Astrocyte (in vitro differentiated cells and primary cell): ENCODE measurements at places on chromosomes 4 and X. TPM values are rescaled to one million over a fixed set of nuclear protein-coding genes. Genes with fewer than 3 reads are reported as not detected.

GRCh38 chr4:147054228-147054872 lies 108.7 kb upstream of the TTC29 start:
- no peaks in the 10 kb centered on the region for H3K27me3 ChIP-seq
- peak; percentile 37 for DNase-seq
- no peak overlapping the region for H3K4me3 ChIP-seq
- H3K27ac ChIP-seq: no peak overlapping the region
- no peaks in the 10 kb centered on the region for H3K4me1 ChIP-seq

- DNase-seq: peak; percentile 39
- H3K27ac ChIP-seq: no peak overlapping the region
- no peak overlapping the region for H3K4me3 ChIP-seq
- H3K36me3 ChIP-seq: no peaks in the 10 kb centered on the region
- H3K4me1 ChIP-seq: no peaks in the 10 kb centered on the region
- no peaks in the 10 kb centered on the region for H3K27me3 ChIP-seq
These were observed 48.7 kb downstream of the STIM2 start for GRCh38 chr4:26909369-26909768.

DNA sequence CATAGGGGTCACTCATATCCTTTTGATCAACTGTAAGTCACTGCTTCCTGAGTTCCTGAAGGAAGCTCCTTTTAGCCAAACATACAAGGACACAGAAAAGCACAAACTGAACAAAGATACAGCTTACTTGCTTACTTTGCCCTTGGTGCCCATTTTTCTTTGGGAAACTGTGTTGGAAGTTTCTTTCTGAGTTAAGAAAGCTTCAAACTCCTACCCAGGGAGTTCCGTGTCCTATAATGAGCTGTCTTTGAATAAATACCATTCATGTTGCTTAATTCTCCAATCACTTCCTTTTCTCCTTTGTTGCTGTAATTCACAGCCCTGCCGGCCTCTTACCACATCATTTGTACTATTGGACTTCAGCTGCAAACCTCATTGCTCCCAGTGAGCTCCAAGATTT lies at the start of gene ADH4:
ADH4 (minus strand) TSS at position 228 of the 400 bp plus-strand sequence; CDS start at position 153, 75 bp downstream.
- H3K27me3 ChIP-seq: no peaks in the 10 kb centered on the region
- peak; percentile 8 for DNase-seq
- no peaks in the 10 kb centered on the region for H3K36me3 ChIP-seq

GRCh38 chr4:3205995-3206394 lies 43.0 kb upstream of the MSANTD1 start:
- no peak for DNase-seq
- no peaks in the 10 kb centered on the region for H3K27me3 ChIP-seq
- H3K27ac ChIP-seq: no peak overlapping the region
- no peak overlapping the region for H3K4me3 ChIP-seq
- peaks cover 11% of the 10 kb centered on the region for H3K4me1 ChIP-seq

DNA sequence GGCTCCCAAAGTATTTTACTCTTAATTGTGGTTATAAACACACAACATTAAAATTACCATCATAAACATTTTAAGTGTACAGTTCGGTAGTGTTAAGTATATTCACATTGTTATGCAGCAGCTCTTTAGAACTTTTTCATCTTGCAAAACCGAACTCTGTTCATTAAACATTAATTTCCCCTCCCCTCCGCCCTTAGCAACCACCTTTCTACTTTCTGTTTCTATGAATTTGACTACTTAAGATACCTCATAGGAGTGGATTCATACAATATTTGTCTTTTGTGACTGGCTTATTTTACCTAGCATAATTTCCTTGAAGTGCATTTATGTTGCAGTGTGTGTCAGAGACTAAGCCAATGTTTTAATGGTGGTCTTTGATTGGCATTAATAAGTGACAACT lies 32.6 kb downstream of the IL13RA1 start:
- no peak overlapping the region for H3K27ac ChIP-seq
- H3K27me3 ChIP-seq: no peaks in the 10 kb centered on the region
- no peak for DNase-seq
- H3K4me1 ChIP-seq: no peaks in the 10 kb centered on the region

DNA sequence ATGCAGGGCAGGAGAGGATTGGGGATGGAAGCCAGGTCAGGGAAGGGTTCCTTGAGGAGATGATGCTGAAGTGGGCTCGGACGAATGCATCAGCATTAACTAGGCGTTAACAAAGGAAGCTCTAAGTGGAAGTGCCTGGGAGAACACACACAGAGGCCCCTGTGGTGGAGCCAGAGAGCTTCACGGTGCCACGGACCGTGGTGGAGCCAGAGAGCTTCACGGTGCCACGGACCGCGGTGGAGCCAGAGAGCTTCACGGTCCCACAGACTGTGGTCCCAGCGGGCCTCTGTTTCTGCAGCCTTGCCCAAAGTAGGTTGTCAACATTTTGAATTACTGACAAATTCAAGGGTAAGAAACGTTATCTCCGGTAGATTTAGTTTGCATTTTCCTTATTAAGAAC lies 48.3 kb downstream of the TRIML2 start:
- no peak overlapping the region for H3K27ac ChIP-seq
- no peak overlapping the region for H3K4me3 ChIP-seq
- no peaks in the 10 kb centered on the region for H3K27me3 ChIP-seq
- no peaks in the 10 kb centered on the region for H3K4me1 ChIP-seq
- no peaks in the 10 kb centered on the region for H3K36me3 ChIP-seq

DNA sequence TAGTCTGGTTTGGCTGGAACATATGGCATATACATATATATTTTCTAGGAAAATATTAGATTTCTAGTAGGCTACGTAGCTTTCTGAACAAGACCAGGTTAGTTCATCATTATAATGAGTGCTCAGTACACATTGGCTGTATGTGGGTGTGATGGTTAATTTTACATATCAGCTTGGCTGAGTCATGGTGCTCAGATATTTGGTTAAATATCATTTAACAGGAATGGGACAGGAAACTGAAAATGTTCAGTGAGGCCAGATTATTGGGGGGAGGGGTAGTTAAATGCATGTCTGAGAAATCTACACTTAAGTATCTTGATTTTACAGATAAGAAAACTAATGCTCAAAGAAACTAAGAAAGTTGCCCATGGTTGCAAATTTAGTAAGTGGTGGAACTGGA lies 160.1 kb downstream of the RBMX2 start:
- DNase-seq: peak; percentile 19
- no peak overlapping the region for H3K27ac ChIP-seq
- no peaks in the 10 kb centered on the region for H3K27me3 ChIP-seq
- H3K4me3 ChIP-seq: no peak overlapping the region
- no peaks in the 10 kb centered on the region for H3K36me3 ChIP-seq

DNA sequence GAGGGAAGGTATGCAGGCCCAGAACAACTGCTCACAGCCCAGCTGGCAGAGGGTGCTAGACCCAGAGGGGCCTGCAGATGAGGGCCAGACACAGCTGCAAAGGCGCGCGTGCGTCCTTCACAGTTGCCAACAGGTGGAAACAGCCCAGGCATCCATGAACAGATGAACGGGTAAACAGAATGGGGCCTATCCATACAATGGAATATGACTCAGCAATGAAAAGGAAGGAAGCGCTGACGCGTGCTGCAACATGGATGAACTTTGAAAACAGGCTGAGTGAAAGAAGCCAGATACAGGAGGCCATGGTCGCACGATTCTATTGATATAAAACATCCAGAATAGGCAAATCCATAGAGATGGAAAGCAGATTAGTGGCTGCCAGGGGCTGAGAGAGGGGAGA lies 83.1 kb upstream of the DDX3X start:
- no peak for DNase-seq
- no peaks in the 10 kb centered on the region for H3K4me1 ChIP-seq
- H3K36me3 ChIP-seq: no peaks in the 10 kb centered on the region

DNA sequence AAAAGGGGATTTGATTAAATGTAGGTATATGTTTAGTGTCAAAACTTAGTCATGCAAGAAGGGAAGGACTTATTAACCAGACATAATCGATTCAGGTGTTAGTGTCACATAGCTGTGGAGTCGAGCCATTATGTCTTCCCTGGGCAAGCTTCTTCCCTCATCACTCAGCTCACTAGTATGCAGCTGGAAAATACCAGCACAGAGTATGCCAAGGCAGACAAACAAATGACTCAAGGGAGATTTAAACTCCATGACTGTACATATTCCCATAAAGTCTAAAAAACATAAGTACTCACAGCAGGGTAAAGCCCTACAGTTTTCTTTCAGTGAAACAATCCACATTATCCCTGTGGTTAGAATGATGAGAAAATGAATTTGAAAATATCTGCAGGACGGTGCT lies 304.5 kb downstream of the CBLL2 start:
- no peaks in the 10 kb centered on the region for H3K36me3 ChIP-seq
- DNase-seq: peak; percentile 69
- H3K4me3 ChIP-seq: no peak overlapping the region
- H3K4me1 ChIP-seq: peaks cover 3% of the 10 kb centered on the region
- peak overlapping the region; percentile 73 for H3K27ac ChIP-seq

DNA sequence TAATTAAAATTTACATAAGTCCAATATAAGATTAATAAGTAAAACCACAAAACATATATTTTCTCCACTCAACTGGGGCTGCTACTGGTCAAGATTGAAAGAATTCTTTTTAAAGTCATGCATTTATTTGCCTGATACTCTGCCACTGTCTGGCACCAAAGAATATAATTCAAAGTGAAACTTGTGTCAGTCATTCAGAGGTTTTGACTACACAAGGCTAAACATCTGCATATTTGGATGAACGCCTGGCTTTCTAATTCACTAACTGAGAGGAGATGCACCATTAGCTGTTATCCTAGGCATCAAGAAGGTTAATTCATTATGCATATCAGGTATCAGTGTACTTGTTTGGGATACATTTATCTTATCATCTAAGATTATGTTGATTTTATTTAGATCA lies 598.5 kb downstream of the CENPC start:
- no peak overlapping the region for H3K4me3 ChIP-seq
- no peaks in the 10 kb centered on the region for H3K36me3 ChIP-seq
- H3K27ac ChIP-seq: no peak overlapping the region
- no peaks in the 10 kb centered on the region for H3K27me3 ChIP-seq
- no peaks in the 10 kb centered on the region for H3K4me1 ChIP-seq
- no peak for DNase-seq

DNA sequence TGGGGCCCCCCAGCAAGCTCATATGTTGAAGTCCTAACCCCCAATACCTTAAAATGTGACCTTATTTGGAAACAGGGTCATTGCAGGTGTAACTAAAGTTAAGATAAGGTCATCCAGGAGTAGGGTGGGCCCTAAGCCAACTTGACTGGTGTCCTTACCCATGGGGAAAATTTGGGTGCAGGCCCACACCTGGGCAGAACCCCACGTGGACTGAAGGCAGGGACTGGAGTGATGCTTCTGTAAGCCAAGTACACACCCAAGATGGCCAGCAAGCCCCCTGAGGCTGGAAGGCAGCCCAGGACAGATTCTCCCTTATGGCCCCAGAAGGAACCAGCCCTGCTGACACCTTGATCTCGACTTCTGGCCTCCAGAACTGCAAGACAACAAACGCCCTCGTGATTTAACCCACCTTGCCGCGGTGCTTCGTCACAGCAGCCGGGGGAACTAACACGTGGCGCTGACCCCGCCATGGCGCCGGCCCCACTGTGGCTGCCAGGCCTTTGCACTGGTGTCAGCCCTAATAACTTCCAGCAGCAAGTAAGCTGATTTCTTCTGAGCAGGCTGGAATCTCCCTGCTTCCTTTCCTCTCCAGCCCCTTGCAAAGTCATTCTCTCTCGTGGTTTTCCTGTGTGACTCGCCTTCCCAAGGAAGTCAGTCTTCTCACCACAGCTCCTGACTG lies 23.2 kb upstream of the MXD4 start:
- H3K4me3 ChIP-seq: no peak overlapping the region
- DNase-seq: peak; percentile 62
- no peaks in the 10 kb centered on the region for H3K36me3 ChIP-seq
- H3K27me3 ChIP-seq: peaks cover 3% of the 10 kb centered on the region
- peaks cover 11% of the 10 kb centered on the region for H3K4me1 ChIP-seq

HTT-AS gene
- not detected in 2 replicates for total RNA-seq

PNMA5 gene
- not detected in 2 replicates for total RNA-seq

FHL1 gene
- total RNA-seq: 100 and 115 TPM in 2 replicates

TEX13C gene
- total RNA-seq: not detected in 2 replicates
